ENCODE measurements at places on chromosomes 7 and 10.
A peak's percentile ranks its signal among the peaks of the same experiment; 100 is the strongest.

DNA sequence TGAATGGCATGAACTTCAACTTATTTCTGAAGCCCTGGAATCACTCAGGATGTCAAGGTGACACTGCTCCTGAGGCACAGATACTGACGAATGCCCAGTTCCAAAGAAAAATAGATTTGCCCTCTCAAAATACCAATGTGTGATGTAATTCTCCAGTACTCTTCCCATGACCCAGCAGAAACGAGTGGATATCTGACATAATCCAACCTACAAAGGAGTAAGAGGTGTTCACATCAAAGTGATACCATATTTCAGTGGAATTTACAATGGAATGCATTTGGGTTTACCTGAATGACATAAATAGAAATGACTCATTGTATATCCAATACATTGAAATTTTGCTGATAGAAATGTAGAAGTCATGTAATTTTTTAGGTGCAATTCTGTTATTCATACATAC is 120.9 kb upstream of the ADAM12 start:
- DNase-seq = no peak

- no peak for DNase-seq
Observed at GRCh38 chr10:73858750-73859427, 15.5 kb downstream of the CAMK2G start.

DNA sequence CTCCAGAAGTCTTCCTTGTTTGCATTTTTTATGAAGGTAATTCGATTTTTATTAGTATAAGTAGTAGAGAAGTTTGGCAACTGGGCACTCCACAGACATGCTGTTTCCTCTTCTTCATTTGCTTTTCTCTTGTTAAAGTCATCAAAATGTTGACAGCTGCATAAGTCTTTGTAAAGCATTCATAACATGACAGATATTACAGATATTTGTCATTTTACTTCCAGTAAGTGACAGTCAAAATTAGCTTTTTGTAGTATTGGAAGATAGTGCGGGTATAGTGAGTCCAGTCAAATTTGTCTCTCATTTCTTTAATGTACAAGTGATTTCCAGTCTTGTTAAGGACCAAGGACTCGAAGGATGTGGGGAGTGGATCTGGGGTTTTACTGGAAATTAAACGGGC is 247.1 kb downstream of the LRMDA start:
- no peak for DNase-seq

GRCh38 chr10:86932674-86933073 is 24.7 kb downstream of the MMRN2 start:
- DNase-seq = no peak

DNA sequence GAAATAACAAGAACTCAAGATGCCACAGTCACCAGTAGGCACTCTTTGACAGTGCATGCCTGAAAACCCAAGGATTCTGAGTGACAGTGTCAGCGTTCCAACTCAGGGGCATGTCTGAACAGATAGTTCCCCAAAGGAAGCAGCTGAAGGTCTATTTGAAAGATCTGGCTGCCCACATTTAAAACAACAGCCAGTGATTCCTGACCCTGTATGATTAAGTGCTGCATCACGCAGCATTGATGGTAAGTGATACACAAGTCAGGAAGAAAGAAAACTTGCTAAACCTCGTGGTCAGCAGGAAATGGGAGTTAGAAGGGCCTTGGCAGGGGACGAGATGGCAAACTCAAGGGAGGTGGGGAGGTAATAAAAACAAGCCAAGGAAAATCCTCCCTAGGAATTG is 1013.1 kb downstream of the TYW1 start:
- no peak for DNase-seq

GRCh38 chr10:30995081-30995770 is 36.4 kb downstream of the ZNF438 start:
- no peak for DNase-seq

DNA sequence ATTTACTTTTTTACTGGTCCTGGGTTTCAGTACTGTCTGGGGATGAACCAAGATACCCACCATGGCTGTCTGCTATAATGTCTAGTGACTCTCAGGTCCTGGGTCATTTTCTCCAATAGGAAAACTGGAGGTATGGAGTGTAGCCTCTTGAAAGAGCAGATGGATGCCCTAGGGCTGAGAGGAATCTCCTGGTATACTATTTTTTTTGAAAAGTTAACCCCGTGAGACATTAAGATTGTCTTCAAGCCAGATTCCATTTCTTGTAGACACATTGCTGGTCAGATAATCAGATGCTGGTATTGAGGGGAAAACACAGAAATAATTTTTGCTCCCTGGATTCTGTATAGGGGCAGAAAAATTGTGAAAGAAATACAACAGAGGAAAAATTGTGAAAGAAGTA is 97.3 kb downstream of the ZNF680 start:
- no peak for DNase-seq

DNA sequence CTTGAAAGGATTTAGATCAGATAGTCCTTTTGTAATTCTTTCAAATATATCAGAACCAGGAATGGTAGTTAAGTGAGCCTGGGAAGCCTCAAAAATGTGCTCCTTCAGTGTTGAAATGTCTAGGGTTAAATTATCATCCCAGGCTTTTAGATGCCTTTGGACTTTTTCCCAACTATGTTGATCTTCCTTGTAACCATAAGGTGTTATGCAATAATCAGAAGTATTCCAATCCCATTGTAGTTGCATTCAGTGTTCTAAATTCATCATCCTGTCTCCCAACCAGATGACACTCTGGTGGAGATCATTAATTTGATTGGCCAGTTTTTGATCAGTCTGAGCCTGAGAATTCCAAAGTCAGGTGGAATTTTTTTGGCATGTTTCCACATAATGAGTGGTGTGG is 35.1 kb upstream of the AKR1C2 start:
- no peak for DNase-seq

GRCh38 chr10:3099291-3100092 is 32.1 kb downstream of the PFKP start:
- peak; percentile 15 for DNase-seq

- DNase-seq = no peak
Observed at GRCh38 chr7:106629516-106629915, 31.4 kb downstream of the CCDC71L start.

GRCh38 chr7:22280031-22280430 is 76.9 kb downstream of the RAPGEF5 start:
- no peak for DNase-seq

DNA sequence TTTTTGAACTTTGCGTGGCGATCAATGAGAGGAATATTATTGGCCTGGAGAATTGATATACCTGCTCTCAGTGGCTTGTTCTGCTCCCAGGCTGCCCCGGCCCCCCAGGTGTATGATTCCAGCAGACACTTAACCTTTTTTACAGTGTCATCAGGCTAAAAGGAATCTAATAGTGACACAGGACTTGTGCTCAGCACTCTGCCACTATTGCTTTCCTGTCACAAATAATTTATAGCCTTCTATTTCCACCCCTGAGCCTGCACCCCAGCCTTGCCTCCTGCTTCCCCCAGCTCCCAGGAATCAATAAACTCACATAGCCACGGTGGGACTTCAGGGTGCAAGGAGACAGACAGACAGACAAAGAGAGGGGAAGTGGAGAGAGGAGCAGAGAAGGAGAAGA is 28.3 kb downstream of the PAX2 start:
- DNase-seq = no peak

Data from HL-60 (cell line).